ENCODE measurements at places on chromosomes 16 and 17. TPM values are rescaled to one million over a fixed set of nuclear protein-coding genes. Genes with fewer than 3 reads are reported as not detected.

DNA sequence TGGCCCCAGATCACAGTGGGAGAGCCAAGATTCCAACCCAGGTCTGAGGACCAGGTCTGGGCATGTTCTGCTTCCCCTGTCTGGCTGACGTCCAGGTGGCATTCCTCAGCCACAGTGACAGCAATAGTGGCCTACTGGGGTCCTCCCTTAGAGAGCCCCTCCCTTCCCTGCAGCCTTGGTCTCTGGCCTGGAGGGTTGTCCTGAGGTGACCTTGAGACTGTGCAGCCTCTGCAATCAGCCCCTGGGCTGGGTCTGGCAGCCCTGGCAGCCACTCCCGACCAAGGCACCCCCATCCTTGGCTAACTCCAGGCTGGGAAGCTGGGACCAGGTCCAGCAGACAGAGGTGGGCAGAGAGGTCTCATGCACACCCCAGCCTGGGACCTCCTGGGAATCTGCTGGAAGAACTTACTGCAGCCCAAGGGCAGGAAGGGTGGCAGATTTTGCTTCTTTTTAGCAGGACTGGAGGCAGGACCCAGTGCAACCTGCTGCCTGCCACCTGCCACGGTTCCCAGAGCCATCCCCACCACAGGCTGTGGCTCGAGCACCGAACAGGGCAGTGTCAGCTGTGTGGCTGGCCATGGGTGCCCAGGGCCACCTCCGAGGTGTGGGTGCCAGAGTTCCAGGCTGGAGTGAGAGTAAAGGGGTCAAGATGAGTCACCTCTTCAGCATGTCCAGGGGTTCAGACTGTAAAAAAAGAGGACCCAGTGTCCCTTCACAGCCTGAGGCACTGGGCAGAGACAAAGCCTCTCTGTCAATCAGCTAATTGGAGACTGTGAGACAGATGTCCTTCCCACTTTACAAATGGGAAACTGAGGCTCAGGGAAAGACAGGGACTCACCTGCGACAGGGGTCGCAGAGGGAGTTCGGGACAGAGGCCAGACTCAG lies 12.6 kb downstream of the GRB7 start:
- no peak for DNase-seq

- DNase-seq, result no peak
Observed at GRCh38 chr16:87847467-87847784, 21.9 kb downstream of the SLC7A5 start.

GRCh38 chr16:81279392-81279791 lies 35.4 kb upstream of the GAN start:
- no peak for DNase-seq

OSGIN1 gene
- total RNA-seq, result 16.1 TPM

DNA sequence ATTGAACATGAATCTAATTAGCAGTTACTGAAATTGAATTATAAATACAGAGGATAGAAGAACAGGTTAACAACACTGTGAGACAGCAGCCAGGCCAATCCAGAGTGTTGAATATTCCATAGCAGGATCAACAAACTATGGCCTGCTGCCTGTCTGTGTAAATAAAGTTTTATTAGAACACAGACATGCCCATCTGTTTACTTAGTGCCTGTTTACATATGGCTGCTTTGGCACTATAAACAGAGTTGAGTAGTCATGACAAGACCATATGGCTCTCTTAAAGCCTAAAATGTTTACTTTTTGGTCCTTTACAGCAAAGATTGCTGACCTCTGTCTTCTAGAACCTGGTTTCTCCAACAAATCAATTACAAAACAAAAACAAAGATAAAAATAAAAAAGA lies 115.4 kb upstream of the CDC42EP4 start:
- no peak for DNase-seq

- DNase-seq, result no peak
Observed at GRCh38 chr16:3193221-3194212, 5.5 kb downstream of the OR1F1 start.

GRCh38 chr16:58028541-58029070 lies 3.1 kb downstream of the MMP15 start:
- DNase-seq, result no peak

DNA sequence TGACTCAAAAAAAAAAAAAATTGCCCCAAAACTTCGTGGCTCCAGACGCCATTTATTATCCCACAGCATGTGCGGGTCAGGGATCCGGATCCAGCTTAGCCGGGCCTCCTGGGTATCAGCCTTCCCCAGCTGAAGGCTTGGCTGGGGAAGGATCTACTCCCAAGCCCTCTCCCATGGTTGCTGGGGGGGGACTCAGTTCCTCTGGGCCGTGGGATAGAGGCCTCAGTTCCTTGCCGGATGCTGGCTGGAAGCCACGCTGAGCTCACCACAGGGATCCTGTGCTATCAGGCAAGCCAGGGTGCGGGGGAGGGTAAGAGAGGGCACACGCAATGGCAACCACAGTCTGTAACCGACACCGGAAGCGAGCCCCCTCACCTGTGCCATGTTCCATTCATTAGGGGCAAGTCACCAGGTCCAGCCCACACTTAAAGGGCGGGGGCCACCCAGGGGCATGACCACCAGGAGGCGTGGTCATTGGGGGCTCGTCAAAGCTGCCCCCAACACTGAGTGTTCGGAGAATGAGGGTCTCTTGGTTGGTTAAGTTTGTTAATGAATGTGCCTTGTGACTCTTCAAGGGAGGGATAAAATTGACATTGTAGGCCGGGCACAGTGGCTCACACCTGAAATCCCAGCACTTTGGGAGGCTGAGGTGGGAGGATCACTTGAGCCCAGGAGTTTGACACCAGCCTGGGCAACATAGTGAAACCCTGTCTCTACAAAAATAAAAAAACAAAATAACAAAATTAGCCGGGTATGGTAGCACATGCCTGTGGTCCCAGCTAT lies 210.0 kb upstream of the GSE1 start:
- DNase-seq, result no peak

- DNase-seq, result peak; percentile 94
Observed at GRCh38 chr17:35243561-35244340, 879 bp downstream of the SLFN5 start.

GRCh38 chr17:13619462-13619861 lies 17.7 kb upstream of the HS3ST3A1 start:
- no peak for DNase-seq

DNA sequence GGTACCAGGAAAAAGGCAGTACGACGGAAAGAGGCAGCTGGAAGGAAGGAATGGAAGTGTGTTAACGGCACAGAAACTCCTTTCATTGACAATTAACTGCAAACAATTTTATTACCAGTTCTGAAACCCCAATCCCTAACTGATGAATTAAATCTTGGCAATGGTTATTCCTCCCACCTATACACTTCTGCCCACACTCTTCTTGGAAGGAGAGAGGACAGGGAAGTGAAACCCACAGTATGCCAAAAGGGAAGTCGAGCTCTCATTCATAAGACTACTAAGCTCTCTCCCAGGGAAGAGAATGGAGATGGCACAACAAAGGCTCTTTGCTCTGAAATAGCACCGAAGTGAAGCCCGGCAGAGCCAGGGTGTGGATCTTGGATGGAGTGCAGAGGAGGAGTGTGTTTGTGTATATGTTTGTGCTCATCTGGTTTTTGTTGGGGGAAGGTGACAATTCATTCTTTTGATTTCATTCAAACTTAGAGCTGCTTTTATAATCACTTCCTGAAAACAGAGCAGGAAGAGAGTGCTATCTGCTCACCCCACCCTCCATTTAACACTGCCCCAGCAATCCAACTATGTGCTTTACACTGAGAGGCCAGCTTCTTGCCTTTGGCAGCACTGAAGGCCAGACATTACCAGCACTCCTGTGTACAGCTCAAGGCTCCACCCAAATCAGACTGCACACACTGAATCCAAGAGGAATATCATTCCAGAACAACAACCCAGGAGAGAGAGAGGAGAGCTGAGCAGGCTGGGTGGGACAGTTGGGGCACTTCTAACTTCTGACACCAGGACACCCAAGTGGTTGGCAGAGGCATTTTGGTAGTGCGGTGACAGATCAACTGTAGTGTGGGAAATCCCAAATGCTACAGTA lies 68.7 kb downstream of the HIC1 start:
- no peak for DNase-seq

- no peak for DNase-seq
Observed at GRCh38 chr17:70624211-70624610, 454.9 kb downstream of the KCNJ2 start.

DNA sequence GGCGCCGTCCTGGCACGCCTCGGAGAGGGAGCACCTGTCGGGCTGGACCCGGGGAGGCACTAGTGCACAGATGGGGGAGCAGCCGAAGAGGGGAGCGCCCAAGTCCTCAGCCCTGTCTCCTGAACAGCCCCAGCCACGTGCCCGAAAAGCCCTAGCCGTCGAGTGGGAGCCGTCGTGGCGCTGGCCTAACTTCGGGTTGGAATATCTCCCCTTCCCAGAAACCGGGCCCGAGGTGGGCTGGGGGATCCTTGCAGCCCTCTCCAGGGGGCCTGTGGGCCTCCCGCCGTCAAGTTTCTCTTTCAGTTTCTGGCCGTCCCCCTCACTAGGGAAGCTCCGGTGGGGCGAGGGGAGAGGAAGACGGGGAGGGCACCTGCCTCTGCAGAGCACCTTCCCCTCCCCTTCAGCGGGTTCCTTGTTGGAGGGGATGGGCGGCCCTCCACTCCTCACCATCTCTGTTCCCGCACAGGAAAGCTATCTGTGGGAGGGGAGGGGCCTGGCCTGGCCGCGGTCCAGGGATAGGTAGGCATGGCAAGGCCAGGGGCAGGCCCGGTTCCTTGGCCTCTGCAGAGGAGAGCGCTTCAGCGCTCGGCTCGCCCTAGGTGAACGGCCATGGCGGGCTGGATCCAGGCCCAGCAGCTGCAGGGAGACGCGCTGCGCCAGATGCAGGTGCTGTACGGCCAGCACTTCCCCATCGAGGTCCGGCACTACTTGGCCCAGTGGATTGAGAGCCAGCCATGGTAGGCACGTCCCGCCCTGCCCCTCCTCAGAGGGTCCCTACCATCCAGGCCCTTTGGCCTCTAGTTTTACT lies 709 bp downstream of the STAT5A start:
- no peak for DNase-seq

DNA sequence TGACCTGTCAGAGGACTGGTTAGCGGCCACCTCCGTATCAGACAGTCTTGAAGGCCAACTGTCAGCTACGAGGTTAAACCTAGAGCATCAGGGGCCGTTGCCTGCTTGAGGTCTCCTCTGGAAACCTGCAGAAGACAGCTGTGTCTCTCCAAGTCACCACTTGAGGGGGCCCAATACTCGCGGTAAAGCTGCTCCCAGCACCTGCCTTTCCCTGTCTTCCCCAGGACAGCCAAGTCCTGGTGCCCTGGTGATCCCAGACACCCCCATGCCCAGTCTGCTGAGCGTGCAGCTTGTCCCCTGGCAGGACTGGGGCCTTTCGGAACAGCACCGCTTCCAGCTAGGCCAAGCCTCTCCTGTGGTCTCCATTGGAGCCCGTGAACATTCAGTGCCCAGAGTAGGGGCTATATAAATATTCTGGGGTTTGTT lies 80.1 kb downstream of the DNAH17 start:
- DNase-seq, result no peak

GRCh38 chr17:81129711-81130367 lies 35.5 kb upstream of the PVALEF start:
- DNase-seq, result no peak

GRCh38 chr17:41513168-41513547 lies 5.5 kb downstream of the KRT15 start:
- no peak for DNase-seq

DNA sequence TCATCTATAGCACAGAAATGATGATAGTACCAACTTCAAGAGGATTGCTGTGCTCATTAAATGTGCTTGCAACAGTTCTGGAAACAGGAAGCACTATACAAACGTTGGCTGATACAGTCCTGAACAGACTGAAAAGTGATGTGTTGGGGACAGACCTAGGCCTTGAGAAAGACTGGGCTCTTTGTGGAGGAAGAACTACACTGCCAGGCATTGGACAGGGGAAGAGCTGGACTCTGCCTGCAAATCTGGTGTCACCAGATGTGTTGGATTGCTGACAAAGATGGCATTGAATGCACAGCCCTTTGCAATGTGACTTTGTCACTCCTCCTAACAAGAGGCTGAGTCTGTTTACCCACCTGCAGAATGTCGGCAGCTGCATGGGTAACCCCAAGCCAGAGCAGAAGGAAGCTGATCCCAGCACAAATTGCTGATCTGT lies 12.4 kb upstream of the ST6GALNAC2 start:
- DNase-seq, result no peak

DNA sequence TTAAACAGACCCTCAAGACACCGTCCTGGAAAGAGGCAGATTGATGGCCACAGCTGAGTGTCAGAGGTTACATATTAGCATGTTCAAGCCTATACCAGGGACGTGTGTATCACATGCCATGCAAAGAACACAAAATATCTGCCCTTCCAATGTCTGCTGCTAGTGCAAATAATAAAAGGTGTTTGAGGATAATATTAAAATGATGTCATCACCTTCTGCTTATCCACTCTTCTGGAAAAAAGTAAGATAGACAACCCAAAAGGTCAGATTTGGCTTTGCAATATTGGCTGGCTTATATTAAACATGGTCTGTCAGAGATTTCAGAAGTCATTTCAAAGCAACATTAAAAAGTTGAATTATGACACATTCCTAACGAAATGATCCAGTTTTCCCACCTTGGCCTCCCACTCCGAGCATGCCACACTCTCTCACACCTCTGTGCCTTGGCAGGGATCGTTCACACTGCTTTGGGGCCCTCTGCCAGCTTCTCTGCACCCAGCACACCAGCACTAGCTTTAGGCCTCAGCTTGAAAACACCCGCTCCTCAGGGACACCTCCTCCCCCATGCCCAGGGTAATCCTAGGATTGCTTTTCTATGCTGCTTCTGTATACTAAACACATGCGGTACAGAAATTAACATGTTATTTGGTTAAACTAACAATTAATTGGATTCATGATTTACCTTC lies 248.2 kb downstream of the NTN1 start:
- no peak for DNase-seq

- no peak for DNase-seq
Observed at GRCh38 chr17:13702266-13702665, 100.5 kb upstream of the HS3ST3A1 start.

GRCh38 chr17:9974448-9975381 lies 69.6 kb upstream of the RCVRN start:
- DNase-seq, result no peak

GRCh38 chr17:41392278-41392677 lies 5.1 kb downstream of the KRT31 start:
- DNase-seq, result no peak

CTF1 gene
- total RNA-seq, result 15.0 TPM

GRCh38 chr16:50202926-50203624 lies 50.0 kb downstream of the TENT4B start:
- DNase-seq, result no peak

DNA sequence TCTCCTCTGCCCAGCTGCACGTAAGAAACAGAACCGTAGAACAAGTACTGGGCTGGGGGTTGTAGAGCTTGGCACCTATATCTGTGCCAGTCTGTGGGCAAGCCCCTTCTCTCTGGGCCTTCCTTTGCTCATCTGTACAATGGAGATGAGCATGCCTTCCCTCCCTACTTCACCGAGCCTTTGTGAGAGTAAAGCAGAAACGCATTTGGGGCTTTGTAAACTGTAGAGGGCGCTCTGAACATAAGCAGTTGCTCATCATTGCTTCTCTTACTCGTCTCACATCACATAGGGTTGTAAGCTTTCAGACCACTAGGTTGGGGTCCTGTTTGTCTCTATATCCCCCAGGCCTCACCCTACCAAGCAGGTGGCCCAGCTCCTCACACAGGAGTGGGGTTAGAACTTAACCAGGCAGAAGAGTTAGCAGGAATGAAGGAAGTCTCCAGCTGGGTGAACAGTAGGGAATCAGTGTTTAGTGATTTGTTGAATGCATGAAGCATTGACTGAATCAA lies 15.1 kb downstream of the SAMD14 start:
- DNase-seq, result no peak

TBX6 gene
- total RNA-seq, result 0.50 TPM

- DNase-seq, result no peak
Observed at GRCh38 chr17:62950067-62950466, 16.0 kb upstream of the TANC2 start.

ZNF646 gene
- 17.6 TPM for total RNA-seq

GRCh38 chr16:54455030-54455725 lies 168.6 kb upstream of the IRX3 start:
- DNase-seq, result no peak

CDH16 gene
- not detected for total RNA-seq

Measured in esophagus muscularis mucosa (tissue), 4 donors.